Activated T-helper 1 cell treated with Interleukin-2 at 50 U/mL for 16 hours (primary cell): ENCODE measurements at places on chromosomes 1 and 21.

GRCh38 chr1:187680823-187681222 is 852.1 kb downstream of the PLA2G4A start:
- DNase-seq = no peak

- no peak for DNase-seq
These were observed 36.6 kb downstream of the VANGL2 start for GRCh38 chr1:160436966-160437365.

DNA sequence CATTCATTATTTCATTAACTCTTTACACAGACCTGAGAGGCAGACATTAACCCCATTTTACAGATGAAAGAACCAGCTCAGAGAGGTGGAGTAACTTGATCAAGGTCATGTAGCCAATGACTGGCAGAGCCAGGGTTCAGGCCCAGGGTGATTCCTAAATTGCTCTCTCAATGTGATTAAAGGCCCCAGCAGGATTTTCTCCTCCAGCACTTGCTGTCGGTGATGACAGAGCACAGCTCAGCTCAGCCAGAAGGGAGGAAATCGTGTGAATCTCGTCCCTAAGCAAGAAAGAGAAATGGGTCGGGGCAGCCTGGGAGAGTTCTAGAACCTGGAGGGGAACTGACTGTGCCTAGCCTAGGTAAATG is 19.5 kb upstream of the RNF19B start:
- no peak for DNase-seq

DNA sequence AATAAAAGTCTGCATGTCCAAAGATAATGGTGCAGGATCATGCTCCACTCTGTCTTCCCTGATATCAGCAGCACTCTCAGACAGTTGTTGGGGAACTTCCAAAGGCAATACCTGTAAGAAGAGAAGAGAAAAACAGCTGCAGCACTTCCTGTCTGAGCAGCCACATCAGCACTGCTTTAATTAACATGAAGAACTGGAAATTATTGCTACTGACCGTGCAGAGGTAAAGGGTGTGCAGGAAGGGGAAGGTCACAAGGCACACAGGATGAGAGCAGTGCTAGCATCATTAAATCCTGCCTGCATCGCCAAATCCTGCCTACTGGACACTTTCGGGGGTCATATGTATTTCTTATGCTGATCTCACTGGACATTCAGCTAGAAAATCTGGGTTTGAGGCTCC is 379.0 kb downstream of the LMX1A start:
- DNase-seq = no peak

DNA sequence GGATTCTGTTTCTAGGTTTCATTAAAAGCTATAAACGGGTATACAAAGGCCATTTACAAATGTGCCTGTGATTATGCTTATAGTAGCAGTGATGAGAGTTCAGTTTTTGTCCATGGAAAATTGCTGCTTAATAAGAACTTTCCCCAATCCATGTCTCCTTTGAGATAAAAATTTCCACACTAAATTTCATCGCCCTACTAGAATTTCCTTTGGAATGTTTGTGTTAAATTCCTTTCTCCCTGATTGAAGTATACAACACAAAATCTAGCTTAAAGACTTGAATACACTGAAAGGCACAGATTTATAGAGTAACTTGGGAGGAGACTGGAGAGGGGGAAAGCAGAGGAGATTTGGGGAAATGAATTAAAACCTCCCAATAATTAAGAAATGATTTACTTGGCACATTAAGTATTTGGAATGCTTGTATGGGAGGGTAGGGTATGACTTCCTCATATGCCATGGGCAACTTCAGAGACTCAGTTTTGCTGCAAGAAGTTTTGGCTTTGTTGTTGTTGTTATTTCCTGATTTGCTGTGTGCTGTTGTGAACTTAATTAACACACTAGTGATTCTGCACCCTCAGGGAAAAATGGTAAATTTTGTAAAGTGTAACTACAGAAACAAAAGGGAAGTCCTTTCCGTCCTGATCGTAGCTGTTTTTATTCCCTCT is 157.6 kb upstream of the LMO4 start:
- DNase-seq = no peak

DNA sequence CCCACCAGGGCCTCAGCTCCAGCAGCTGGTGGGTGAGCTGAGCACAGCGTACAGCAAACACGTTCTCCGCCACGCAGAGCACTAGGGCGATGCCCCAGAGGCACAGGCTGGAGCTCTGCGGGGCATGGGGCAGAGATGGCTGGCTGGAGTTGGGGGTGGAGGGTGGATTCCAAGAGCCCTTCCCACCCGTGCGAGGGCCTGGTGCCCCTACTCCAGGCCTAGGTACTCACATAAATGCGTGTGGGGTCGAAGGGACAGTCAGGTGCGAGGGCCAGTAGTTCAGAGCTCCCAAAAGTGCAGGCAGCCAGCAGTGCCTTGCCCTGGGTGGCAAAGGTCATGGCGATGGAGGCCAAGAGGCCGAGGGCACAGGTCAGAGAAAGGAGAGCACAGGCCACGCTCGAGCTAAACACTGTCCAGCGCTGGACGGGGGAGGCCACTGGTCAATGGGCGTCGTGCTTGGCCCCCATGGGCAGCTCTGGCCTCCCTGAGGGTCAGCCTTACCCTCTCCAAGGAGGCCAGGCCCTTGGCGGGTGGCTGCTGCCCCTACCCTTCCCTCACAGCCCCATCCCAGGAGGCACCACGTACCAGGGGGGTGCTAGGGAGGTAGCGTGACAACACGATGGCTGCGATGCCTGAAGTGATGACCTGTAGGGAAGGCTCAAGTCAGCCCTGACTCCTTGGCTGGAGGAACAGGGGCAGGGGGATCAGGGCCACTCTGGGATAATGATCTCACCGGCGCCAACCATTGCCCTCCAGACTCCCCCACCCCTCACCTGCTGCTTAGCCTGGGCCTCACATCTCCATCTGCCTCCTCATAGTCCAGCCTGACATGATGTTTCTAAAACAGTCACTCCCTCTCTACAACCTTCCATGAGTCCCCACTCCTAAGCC is 5.6 kb downstream of the TMEM54 start:
- no peak for DNase-seq

DNA sequence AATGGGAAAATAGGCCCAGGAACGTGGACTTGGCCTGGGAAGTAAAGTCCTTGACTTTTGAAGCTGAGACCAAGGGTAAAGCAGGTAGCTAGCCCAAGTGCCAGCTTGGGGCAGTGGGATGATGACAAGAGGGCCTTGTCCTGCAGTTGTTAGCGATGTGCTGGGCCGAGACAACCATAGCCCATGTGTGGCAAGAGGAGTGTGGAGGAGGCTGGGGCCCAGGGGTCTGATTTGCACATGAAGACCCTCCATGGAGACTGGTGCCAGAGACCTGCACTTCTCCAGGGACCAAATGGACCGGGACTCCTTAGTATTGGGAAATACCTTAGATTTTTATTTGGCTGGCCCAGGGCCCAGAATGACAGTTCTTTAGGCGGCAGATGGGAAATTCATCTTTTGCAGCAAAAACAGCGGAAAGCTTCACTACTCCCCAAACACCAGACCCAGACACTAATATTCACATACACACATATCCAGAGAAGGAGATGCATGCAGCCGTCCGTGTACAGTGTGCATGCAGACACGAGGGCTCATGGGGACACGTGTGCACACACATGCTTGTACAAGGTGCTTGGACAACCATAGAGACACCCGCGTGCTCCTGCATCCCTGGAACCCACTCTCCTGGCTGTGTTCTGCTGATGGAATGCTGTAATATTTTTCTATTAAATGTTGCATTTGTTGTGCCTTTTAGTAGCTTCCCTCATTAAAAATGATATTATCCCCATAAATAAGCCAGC is 78.1 kb upstream of the CSF3R start:
- DNase-seq = no peak

- DNase-seq = no peak
These were observed 60.3 kb downstream of the SLC45A1 start for GRCh38 chr1:8378178-8378577.

- no peak for DNase-seq
These were observed 2.7 kb upstream of the PTPN22 start for GRCh38 chr1:113874012-113874879.

DNA sequence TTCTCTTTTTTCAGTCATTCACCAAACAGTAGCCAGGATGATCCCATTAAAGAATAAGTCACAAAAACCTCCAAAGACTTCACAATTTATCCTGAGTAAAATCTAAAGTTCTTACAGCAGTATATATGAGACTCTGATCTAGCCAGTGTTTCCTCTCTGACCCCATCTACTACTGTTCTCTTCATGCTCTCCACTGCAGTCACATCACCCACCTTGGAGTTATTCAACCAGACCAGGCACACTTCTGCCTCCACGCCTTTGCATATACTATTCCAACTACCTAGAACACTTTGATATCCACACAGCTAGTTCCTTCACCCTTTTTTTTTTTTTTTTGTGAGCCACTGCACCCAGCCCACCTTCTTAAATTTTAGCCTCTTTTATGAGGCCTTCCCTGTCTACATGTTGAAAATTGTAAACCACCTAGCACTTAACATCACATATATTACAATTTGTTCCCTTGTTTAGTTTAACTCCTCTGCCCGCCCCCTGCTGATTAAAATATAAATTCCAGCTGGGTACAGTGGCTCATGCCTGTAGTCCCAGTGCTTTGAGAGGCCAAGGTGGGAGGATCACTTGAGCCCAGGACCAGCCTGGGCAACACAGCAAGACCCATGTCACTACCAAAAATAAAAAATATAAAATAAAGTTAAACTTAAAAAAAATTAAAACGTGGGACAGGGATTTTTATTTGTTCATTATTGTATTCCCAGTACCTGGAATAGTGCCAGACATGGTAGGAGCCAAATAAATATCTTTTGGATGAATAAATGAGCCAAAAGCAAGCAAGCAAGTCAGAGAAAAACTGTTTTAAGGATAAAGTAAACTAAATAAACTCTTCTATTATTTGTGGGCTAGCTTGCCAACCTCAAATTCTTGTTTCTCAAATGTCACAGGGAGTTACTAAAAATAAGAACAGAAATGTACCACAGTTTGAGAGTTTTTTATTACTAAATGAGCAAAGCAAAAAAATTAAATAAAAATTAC is 35.2 kb upstream of the MUTYH start:
- DNase-seq = no peak

GRCh38 chr1:78715181-78715661 is 65.6 kb downstream of the IFI44 start:
- DNase-seq = no peak

GRCh38 chr1:28144203-28145135 is 32.0 kb downstream of the PTAFR start:
- DNase-seq = no peak

DNA sequence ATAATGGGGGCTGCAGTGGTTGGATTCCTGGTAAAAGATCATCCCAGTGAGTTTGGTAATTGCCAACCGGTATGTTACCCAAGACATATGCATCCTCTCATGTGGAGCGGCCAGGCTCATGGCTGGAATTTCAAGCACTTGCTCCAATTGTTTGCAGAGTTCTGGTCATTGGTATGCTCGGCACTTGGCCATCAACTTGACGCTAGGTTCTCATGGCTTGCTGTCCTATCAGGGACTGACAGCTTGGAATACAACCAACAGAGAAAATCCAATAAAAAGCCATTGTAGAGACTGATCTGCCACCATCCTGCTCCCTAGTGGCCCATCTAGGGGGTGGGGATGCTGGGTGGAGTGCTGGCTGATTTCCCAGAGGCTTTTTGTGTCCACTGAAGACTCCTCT is 120.9 kb downstream of the EDEM3 start:
- DNase-seq = no peak

GRCh38 chr1:66265268-66265667 is 268.7 kb upstream of the SGIP1 start:
- DNase-seq = no peak

- DNase-seq = peak; percentile 17
These were observed 10.9 kb downstream of the WNT4 start for GRCh38 chr1:22131875-22132486.

GRCh38 chr1:97986041-97987005 is 65.5 kb upstream of the DPYD start:
- DNase-seq = no peak

GRCh38 chr1:3904006-3904842 is 4.2 kb upstream of the C1orf174 start:
- no peak for DNase-seq

GRCh38 chr21:20997311-20997635 is 936 bp upstream of the NCAM2 start:
- no peak for DNase-seq

GRCh38 chr21:28928578-28929420 is 63.9 kb downstream of the LTN1 start:
- DNase-seq = no peak

DNA sequence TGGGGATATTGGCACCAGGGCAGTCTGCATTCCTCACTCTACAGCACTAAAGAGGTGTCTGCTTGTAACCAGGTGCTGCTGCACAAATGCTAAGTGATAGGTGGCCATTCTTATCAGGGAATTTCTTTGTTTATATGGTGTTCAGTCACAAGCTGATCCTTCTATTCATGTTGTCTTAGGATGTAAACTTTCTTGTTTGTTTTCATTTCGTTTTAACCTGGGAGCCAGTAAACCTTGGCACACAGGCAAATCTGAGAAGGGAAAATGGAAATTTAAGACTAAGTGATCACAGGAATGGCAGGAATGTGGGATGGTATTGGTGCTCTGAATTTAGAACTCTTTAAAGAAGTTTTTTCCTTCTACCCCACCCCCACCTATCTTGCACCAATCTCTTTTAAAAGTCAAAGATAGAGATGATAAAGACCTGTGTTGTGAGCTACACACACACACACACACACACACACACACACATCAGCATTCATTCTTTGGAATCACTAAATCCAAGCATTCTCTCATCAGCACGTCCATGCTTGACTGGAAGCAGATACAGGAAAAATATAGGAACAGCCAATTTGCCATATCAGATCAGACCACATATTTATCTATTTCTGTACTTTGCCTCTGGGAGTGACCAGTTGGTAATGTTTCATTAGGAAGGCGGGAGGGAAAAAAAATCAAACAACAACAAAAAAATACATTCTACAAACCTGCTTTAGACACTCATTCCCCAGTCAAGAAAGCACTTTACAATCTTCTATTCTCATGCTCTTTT is 451.4 kb upstream of the ADGRL2 start:
- DNase-seq = no peak

GRCh38 chr1:174966008-174966572 is 33.7 kb upstream of the CACYBP start:
- no peak for DNase-seq

DNA sequence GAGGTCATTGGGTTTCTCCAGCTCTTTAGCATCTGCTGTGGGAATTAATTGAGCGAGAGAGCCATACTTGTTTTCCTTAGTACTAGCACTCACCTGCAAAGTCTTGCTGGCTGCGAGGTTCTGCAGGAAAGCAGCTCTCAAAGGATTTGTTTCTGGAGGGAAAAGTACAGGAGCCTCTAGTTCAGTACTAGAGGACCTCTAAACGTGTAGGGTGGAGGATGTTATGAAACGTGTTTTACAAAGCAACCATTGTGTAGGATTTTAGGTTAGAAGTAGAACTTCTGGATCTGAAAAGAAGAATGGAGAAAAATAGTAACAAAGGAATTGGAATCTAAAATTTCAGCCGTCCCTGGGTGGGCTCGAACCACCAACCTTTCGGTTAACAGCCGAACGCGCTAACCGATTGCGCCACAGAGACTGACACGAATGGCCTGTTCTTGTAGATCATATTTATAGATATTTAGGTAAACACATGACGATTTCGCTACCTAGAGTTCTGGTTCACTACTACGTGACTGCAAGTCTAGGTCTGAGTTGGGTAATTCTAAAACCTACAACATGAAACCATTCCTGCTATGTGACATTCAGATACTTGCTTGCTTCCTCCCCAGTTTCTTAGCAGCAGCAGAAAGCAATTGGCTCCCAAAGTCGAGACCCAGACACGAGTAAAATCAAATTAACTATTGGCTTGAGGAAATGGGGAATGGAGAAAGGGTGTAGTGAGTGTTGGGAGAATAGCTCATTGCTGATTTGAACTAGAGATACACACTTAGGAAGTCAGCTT is 60.2 kb upstream of the CFAP126 start:
- no peak for DNase-seq
